NCI-H460 (cell line): ENCODE measurements at places on chromosomes 16 and 17. TPM values are rescaled to one million over a fixed set of nuclear protein-coding genes. Genes with fewer than 3 reads are reported as not detected.

DNA sequence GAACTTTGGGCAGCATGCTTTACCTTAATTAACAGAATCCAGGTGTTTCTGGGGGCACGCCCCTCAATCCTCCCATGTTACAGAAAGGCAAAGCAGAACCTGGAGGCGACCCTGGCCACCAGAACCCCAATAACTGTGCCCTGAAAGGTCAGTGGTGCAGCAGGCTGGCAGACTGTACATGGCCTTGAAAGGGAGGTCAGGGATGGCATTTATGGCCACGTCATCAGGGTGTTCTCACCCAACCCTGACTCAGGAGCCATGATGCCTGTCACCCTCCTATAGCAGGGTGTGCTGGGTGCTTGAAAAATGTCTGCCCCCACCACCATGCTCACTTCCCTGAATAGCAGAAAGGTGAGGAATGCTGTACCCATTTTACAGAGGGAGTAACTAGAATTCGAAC lies 177.7 kb downstream of the TMEM132E start:
- no peak for DNase-seq

- no peak for DNase-seq
Measured at GRCh38 chr17:9886141-9886930, 18.7 kb downstream of the RCVRN start.

Gene MXRA7
- total RNA-seq, result 30.8 and 35.1 TPM in 2 replicates

DNA sequence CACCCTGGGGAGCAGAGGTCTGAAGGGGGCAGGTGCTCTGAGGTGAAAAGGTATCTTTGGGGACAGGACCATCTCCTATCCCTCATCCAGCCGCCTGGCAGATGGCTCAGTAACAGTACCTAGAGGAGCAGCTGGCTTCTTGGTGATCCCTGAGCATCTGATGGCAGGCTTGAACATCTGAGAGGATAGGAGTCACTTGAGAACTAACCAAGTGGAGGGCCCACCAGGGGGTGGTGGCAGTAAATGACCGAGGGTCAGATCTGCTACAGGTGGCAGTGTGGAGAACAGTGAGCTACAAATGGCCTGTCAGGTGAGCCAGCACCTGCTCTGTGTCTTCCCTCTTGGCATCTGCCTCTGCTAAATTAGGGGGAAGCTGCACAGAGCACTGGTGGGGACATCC lies 13.8 kb downstream of the HROB start:
- DNase-seq, result no peak

DNA sequence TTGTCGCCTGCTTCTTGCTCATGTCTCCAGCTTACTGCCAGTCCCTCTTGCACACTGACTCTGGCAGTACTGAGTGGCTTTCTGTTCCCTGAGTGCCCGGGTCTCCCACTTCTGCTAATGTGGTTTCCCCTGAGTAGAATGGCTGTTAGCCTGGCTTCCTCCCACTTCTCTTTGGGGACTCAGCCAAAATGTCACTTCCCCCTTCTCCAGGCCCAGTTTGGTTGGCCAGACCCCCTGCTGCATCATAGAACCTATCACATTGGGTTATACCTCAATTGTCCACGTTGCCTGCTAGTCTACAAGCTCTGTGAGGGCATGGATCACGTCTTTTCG lies 304.4 kb downstream of the HS3ST3B1 start:
- DNase-seq, result no peak

Gene ARL5C
- not detected in 2 replicates for total RNA-seq

Gene VPS4A
- 28.4 and 31.0 TPM in 2 replicates for total RNA-seq
